ENCODE measurements at places on chromosomes 3 and 15.

- no peak for DNase-seq
These were observed 54.2 kb downstream of the PIK3R4 start for GRCh38 chr3:130692455-130692854.

DNA sequence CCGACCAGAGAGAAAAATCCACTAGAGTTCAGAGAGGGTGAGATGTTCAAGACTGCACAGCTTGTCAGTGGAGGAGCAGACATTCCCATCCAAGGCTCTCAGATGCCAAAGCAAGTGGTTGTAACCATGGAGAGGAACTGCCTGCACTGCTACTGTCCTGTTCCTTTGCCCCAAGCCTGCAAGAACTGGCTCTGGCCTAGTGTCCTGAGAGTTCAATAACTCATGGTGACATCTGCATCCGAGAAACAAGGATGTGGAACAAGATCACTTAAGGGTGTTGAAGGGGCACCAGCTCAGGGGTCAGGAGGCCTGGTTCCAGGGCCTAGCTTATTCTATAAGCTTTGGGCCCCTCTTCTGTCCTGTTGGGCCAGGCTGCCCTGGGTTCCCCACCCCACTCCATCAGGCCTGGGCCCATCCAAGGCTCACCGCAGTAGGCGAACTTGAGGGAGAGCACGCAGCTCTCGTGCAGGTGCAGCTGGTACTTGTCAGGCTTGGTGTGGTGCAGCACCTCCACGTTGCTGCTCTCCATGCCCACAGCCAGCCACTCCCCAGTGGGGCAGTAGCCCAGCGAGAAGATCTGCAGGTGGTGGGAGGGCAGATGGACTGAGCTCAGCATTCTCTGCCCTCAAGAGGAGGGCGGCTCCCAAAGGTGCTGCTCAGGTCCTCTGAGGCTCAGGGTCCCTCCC is 45.6 kb downstream of the TLE3 start:
- no peak for DNase-seq

- DNase-seq: no peak
These were observed 229.2 kb downstream of the CDIN1 start for GRCh38 chr15:36808411-36809160.

GRCh38 chr15:72864681-72865080 is 81.1 kb upstream of the ADPGK start:
- no peak for DNase-seq

DNA sequence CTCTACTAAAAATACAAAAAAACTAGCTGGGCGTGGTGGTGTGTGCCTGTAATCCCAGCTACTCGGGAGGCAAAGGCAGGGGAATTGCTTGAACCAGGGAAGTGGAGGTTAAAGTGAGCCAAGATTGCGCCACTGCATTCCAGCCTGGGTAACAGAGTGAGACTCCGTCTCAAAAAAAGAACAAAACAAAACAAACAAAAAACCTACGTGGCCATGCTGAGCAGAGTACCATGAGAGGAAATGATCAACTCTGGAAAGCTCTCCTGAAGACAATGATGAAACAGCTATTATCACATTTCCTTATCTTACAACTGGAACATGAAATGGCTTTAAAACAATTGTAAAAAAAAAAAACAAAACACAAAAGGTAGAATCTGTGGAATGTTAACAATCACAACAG is 75.2 kb downstream of the CHSY1 start:
- no peak for DNase-seq

- DNase-seq: no peak
These were observed 38.5 kb downstream of the FBLN2 start for GRCh38 chr3:13587442-13587841.

DNA sequence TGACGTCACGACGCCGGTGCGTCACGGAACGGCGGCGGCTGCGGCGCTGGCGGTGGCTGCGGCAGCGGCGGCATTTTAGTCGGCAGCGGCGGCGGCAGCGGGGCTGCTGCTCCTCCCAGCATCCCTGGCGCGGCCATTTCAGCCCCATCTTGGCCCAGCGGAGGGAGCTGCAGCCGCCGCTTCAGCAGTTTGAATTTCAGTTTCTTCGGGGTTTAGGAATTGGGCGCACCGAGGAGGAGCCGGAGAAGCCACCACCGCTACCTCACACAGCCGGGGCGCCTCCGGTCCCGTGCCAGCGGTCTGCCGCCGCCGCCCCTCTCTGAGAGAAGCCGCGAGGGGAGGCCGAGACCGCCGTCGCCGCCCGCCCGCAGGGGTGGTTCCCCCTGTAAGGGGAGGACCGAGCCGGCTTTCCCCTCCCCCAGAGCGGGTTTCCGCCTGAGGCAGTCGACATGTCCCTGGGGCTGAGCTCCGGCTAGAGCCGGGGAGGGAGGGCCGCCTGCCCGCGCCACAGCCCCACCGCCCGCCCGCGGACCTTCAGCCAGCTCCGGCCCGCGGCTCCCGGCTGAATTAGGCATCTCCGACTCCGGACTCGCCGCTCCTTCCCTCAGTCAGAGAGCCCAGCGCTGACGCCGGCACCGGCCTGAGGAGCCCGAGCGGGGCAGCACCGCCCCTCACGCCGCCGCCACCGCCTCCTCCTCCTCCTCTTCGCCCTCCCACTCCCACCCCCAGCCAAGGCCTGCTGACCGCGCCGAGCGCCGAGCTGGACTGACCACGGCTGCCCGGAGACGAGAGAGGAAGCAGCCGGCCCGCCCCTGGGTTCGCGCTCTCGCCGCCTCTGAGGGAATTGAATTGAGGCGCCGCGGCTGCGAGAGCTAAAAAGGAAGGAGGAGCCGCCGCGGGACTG is at the start of gene TSC22D2:
TSC22D2 (plus strand) TSS at position 78 of the 904 bp plus-strand sequence. CDS start 1,053 bp downstream, outside the sequence.
- peak; percentile 92 for DNase-seq

GRCh38 chr3:141255846-141256261 is 24.2 kb downstream of the PXYLP1 start:
- peak; percentile 33 for DNase-seq

DNA sequence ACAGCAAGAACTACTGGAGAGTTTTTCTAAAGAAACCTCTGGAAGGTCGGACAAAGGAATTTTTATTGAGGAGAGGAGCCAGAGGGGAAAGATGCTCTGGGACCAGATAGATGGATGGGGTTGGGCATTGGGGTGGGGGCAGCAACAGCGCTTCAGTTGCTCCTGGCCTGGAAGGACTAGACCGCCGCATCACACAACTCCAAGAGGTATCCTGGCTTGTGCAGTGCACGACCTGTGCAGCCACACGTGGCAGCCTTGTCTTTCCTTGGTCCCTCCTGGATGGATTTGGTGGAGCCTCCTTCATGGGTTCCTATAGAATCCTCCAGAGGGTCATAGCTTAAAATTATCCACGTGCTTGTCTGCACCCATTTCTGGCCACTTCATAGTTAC is 23.0 kb downstream of the MAGEF1 start:
- no peak for DNase-seq

DNA sequence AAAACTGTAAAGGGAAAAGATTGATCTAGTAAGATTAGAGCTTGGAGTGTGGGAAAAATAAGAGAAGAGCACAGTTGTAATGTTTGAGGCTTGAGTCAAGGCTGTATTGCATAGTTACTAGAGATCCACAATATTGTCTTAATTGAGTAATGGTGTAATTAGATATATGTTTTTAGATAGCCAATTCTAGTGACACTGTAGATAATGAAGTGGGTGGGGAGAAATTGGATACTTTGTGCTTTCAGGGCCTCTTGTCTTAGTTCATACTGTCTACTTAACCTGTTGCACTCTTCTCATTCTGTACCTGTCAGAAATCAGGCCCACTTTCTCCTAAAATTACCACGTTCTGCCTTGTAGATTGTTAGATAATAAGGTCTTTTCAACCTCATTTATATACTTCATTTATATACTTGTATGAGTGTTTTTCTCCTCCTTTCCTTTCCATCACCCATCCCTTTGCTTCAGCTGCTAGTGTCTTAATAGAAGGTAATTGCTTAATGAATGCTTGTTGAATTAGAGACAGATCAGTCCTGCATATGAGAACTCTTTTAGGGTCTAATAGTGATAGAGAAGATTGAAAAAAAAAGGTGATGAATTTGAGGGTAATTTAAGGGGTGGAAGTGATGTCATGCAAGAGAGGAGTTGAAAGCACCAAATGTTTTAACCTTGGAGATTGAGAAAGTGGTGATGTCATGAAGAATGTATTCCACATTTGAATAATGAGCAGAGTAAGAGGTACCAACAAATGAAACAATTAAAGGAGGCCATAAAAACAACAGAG is 32.0 kb downstream of the PIK3CA start:
- DNase-seq: peak; percentile 38

DNA sequence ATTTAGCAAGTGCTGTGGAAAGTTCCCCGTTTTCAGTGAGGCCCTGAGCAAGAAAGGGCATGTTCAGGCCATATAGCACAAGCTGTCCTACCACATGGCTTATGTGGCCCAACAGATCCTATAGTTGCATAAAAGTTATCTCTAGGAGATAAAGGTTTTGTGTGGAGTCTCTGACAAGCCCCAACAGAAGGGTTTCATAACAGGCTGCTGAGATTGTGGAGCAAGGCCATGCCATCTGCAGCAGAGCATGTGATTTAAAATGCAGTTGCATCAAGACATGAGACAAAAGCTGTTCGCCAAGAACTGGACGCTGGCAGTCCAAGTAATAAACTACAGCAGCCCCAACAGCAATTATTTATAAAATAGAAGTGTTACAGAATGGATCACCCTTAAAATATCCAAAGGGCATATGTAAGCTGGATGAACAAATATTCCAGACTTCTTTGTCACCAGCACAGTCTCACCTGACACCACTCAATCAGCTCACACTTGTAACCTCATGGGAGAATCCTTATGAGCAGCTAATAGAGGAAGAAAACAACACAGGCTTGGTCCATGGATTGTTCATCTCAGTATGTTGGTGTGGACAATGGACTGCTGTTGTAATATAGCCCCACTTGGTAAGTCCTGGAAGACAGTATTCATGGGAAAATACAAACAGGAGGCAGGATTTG is 14.4 kb upstream of the CLDN1 start:
- no peak for DNase-seq

- no peak for DNase-seq
These were observed 16.8 kb downstream of the PLA2G4B start for GRCh38 chr15:41855261-41855961.

GRCh38 chr15:58559904-58560588 is 128.3 kb downstream of the LIPC start:
- no peak for DNase-seq

DNA sequence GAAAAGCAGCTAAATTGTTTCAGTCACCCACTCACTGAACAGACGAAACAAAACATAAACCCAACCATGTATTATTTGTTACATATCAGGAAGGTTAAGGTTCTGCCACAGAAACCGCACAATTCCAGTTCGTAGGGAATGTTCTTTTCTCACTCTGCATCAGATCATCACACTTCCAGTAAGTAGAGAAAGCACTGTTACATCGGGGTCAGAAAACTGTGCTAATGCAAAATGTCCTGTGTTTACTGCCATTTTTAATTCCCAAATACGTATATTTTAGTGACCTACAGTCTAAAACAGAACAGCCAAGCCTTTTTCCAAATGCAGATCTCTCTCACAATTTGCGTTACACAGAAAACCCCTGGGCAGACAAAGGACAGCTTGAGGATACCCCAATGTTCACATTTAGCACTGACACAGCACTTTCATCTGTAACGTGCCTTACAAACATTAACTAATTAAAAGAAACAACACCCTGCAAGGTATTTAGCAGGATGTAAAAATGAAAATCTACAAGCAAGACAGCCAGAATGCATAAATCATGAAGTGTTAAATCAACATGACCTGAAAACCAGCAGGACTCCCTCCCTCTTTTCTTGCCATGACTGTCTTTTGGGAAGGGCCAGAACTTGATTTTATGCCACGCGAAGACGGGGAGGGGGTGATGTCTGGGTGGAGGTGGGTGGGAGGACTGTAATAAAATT is 34.8 kb upstream of the SKIL start:
- DNase-seq: no peak

- no peak for DNase-seq
These were observed 88.5 kb downstream of the B3GALNT1 start for GRCh38 chr3:161016417-161017313.

- DNase-seq: peak; percentile 80
These were observed 61.6 kb downstream of the TPRG1 start for GRCh38 chr3:189233225-189233858.

GRCh38 chr3:12175844-12176453 is 17.2 kb upstream of the TIMP4 start:
- DNase-seq: no peak

- no peak for DNase-seq
These were observed 52.4 kb downstream of the PHLDB2 start for GRCh38 chr3:111911446-111911845.

DNA sequence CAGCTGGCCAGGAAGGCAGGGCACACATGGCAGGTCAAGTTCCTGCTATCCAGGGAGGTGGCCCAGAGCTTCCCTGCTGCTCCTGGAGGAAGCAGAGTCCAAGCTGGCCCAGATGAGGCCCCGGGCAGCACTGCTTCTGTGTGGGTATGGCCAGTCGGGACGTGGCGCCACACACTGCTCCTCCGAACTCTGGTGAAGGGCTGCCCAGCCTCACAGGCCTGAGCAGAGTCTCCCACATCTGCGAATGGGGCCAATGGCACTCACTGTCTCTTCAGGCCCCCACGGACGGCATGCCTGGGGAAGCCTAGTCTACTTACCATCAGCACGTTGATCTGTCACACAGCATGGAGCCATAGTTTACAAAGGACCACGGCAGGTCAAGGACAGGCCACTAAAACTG is 2.5 kb upstream of the PLA2G4F start:
- no peak for DNase-seq

GRCh38 chr15:44427756-44428724 is 611 bp downstream of the CTDSPL2 start:
- peak; percentile 95 for DNase-seq

DNA sequence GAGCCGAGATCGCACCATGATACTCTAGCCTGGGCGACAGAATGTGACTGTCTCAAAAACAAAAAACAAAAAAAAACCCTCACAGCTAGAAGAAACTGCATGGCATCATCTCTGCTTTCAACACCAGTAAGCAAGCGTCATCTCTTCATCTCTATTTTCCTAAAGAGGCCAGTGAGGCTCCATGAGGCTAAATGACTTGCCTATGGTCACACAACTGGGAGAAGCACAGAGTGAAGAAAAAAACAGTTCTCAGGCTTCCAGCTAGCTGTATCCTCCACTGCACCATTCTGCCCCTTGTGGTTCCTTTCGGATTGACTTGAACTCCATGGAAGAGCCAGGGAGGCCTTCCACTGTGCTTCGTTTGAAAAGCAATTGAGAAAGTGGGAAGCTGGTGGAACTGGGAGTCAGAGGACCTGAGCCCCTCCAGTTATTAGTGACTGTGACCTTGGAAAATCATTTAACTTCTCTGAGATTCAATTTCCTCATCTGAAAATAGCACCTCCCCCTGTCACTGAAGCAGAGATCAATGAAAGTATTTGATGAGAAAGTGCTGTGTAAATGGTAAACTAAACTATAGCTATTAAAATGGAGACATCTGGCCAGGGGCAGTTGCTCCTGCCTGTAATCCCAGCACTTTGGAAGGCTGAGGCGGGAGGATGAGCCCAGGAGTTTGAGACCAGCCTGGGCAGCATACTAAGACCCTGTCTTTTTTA is 32.1 kb upstream of the DENND4A start:
- DNase-seq: peak; percentile 68

GRCh38 chr3:187913617-187914033 is 168.4 kb upstream of the BCL6 start:
- no peak for DNase-seq

- no peak for DNase-seq
These were observed 287.8 kb upstream of the UMPS start for GRCh38 chr3:124442463-124442862.

All from NCI-H2171 treated with DMSO at 0.1 percent for 48 hours (cell line).